Stimulated activated CD4-positive, alpha-beta T cell treated with anti-CD3 and anti-CD28 coated beads, TNF-alpha, amount 100 ng/mL, for 1 hour (primary cell): ENCODE measurements at places on chromosomes 6 and 20.

DNA sequence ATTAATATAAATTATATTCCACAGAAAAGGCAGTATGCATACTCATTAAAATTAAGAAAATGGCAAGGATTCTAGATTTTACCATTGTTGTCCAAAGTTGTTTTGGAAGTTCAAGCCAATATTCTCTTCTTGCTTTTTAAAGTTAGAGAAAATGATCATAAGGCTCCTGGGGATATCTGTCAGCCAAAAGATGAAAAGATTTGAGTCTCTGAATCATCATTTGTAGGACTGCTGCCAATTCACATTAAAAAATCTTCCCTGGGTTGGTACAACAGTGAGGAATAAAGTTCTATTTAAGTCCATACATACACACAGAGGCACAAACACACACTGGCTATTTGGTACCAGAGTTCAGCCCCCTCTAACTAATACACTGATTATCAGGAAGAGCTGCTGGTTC is 620.1 kb downstream of the COL12A1 start:
- no peak for DNase-seq

DNA sequence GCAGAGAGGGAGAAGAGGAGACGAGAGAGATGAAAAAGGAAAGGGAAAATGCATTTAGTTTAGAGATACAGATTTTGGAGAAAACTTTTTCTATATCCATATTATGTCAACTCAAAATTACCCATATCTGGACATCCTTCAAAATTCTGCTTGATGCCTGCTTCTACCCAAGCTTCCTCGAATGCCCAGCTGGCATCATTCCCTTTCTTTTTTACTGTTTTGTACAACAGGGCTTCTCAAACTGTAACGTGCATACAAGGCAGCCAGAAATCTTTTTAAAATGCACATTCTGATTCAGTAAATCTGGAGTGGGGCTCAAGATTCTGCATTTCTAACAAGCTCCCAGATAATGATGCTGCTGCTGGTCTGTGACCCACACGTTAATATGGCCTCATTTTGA is 462.8 kb upstream of the CHD6 start:
- DNase-seq, result no peak

GRCh38 chr6:163751032-163751525 is 336.6 kb downstream of the QKI start:
- DNase-seq, result no peak

- no peak for DNase-seq
Measured at GRCh38 chr6:52375780-52376556, 14.0 kb downstream of the PAQR8 start.

GRCh38 chr6:147621961-147622360 is 113.5 kb downstream of the SAMD5 start:
- no peak for DNase-seq

DNA sequence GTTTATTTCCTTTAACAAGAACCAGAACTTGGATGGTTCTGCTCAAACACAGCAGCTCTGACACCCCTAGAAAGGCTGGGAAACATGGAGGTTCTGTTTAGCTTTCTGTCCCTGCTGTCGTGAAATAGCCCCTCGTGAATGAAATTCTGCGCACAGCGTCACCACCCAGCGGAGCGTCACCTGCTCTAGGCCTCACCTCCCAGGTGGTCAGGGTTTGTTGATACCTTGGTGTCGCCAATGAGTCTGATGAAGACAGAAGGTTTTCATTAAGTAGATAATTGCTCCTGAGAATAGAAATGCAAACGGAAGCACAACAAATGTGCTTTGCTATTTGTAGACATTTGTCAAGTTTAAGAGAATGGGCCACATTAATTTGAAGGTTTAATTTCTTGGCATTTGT is 135.1 kb downstream of the EDN3 start:
- no peak for DNase-seq

GRCh38 chr6:142897659-142898058 is 47.3 kb downstream of the HIVEP2 start:
- DNase-seq, result no peak

- no peak for DNase-seq
Measured at GRCh38 chr6:150245148-150245935, 102.5 kb downstream of the PPP1R14C start.

DNA sequence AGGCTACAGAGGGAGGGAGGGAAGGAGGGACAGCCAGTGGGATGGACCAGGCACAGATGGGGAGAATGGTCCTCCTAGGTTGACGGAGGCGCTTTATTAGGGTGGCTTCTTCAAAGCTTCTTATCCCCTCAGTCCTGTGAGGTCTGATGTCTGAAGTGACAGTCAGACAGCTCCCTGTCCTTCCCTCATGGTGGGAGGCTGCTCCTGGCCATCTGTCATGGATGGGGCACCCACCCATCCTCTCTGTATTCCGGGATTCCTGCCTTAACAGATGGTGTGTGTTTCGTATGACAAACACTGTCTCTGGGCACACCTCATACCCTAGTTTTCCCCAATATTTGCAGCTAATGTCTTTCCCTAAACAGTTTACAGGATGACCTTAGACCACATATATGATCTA is 7.9 kb downstream of the RIN2 start:
- no peak for DNase-seq

GRCh38 chr6:7126754-7127153 is 19.0 kb downstream of the RREB1 start:
- DNase-seq, result no peak

DNA sequence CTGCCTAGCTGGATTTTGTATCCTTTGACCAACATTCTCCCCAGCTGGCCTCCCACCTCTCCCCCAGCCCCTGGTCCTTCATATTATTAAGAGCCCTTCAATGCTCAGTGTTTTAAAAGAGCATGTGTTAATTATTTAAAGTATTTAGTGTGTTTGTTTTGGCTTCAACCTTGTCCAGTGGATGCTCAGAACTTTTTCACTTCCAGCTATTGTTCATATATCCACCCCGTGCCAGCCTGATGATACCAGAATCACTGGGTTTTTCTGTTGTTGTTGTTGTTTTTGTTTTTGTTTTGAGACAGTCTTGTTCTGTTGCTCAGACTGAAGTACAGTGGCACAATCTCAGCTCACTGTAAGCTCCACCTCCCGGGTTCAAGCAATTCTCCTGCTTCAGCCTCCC is 30.4 kb upstream of the SNX9 start:
- no peak for DNase-seq

DNA sequence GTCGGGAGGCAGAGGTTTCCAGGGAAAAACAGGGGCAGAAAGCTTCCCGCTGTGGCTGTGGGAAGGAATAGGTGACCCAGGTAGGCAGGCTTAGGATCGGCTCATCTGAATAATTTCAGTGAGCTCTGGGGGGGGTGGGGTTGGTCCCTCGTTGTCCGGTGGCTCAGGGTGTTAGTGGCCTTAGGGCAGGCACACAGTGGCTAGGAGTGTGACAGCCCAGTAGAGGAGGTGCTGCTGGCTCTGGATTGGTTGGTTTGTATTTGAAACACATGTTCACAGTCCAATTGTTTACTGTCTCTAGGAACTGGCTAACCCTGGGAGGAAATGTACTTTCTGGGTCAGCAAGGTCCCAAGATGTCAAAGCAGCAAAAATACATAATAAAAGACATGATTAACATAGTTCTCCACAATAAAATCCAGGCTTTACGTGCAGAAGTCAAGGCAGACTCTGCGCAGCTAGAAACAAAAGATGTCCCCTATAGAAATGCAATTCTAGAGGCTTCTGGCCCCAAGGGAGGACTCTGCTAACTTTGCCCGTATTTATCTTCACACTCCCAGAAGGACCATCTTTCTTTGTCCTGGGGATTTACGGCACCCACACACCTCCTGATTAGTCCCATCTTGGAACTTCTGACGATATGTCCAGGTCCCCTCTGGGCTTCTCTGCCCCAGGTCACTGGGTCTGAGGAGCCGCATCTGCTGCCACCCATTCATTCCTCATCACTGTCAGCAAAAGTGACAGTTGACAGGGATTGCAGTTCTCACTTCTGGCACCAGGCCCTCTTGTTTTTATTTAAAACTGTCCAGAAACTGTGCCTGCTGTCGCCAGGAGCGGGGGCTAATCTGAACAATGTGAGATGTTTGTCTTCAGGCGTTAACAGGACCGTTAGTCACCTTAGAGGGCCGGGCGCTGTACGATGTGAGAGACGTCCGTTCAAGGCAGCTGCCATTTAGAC is 18.7 kb downstream of the MOCS3 start:
- no peak for DNase-seq

GRCh38 chr20:42281801-42282200 is 663.6 kb upstream of the CHD6 start:
- no peak for DNase-seq

- DNase-seq, result no peak
Measured at GRCh38 chr6:25295651-25296050, 16.5 kb downstream of the CARMIL1 start.

DNA sequence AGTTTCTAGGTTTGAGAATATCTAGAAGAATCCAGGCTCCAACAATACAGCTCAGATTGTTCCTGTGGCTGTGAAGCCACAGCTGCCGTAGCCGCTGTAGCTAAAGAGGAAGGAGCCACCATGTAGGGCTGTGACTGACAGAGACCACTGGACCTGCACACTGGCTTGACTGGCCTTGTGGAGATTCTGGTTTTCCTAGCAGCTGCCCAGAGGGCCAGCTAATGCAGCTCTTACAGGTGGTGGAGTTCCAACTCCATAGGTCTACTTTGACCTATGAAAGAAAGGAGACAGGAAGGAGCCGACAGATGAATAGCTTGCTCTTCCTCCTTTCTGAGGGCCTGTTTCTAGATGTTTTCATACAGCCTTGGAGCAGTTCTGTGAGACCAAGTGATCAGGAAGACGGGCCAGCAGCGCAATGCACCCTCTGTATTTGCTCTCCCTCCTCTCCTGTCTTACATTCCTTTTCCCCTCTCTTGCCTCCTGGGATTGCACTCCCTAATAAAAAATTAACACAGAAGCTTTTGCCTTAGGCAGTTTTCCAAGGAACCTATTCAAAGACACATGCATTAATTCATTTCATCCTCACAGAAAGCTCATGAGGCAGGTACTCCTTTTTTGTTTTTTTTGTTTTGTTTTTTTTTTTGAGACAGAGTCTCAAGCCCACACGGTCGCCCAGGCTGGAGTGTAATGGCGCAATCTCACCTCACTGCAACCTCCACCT is 51.8 kb upstream of the MYB start:
- no peak for DNase-seq
